Astrocyte (in vitro differentiated cells and primary cell): ENCODE measurements at places on chromosomes 3 and 15.

DNA sequence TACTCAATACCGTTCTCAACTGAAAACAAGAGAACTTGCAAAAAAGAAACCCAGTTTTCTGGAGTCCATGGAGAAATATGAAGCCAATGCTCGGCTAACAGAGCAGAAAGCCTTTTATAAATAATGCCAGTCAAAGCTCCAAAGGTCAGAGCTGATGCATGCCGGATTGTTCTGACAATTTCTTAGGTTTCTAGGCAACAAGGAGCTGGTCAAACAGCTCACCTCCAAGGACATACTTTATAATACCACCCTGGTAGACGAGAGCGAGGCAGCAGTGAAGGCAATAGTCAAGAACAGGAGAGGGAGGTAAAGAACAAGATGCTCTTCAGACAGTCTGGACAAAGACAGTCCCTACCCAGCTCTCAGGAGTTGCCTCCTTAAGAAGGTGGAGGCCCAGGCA is 111.1 kb downstream of the UBE3A start:
- no peak for DNase-seq

DNA sequence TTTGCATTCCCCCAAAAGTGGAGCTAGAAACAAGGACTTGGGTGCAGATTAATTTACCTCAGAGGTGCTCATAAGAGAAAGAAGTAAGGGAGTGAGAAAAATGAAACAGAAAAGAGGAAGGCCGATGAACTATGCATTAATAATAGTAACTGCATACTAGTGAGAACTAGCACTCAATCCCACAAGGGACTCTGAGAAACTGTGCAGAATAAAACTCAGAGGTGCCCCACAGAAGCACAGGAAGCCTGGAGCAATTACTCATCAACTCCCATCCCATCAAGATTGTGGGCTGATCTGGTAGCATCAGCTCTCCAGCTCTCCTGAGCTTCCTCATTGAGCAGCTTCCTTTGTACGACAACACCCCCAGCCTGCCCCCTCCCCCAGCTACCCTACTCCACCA is 50.8 kb downstream of the CLDN18 start:
- no peak for DNase-seq

GRCh38 chr3:187920913-187921312 is 175.6 kb upstream of the BCL6 start:
- peak; percentile 45 for DNase-seq

GRCh38 chr3:45631486-45631885 is 36.9 kb downstream of the LIMD1 start:
- no peak for DNase-seq

- no peak for DNase-seq
Observed at GRCh38 chr3:146625186-146625775, 20.1 kb upstream of the PLSCR5 start.
